Left lobe of liver (tissue), 2 donors: ENCODE measurements at places on chromosomes 2 and 18. TPM values are rescaled to one million over a fixed set of nuclear protein-coding genes. Genes with fewer than 3 reads are reported as not detected.

Gene DSG3
- total RNA-seq = not detected

Gene STPG4
- total RNA-seq = not detected

Gene ITGB1BP1
- total RNA-seq = 28.6 TPM

DNA sequence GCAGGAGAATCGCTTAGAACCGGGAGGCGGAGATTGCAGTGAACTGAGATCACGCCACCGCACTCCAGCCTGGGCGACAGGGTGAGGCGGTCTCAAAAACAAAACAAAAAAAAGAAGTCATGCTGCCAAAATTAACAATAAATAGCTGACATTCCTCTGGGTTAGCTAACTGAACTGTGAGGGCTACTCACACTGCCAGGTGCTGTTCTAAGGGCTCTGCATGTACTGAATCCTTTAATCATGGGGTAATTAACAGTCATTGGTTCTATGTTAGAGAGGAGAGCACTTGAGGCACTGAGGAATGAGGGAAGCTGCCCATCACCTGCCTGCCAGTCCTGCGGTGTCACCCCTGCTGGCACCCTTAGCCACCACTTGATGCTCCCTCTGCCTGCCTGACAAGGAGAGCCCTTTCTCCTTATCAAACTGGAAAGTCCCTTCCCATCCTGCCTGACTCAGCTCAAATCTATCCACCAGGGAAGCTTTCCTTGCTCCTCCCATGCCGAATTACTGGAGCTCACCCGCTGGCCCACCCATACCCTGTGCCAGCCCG, 73.0 kb upstream of the RIOK3 start:
- no peak for DNase-seq

GRCh38 chr2:189629531-189630453, 31.5 kb upstream of the ASNSD1 start:
- DNase-seq = no peak

DNA sequence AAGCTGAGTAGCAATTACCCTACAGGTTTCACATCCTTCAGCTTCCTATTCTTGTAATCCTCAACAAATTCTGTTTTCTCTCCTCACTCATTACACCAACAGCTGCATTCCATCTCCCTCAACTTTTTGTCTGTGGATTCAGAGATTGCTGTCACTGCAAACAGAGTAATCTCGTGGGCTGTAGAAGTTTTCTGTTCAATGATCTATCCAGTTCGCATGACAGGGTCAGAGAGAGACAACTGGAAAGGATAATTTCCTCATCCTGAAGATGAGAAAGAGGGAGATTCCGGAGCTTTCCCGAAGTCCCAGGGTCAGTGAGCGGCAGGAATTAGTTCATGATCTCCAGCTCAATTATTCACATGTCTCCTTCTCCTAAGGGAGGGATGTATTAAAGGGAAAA, 75.7 kb downstream of the MYO5B start:
- no peak for DNase-seq

GRCh38 chr2:186717320-186718007, 23.6 kb downstream of the FAM171B start:
- no peak for DNase-seq

- DNase-seq = no peak
Observed at GRCh38 chr2:171086352-171087290, 74.1 kb downstream of the TLK1 start.

GRCh38 chr2:23563673-23564614, 179.0 kb downstream of the KLHL29 start:
- DNase-seq = no peak

DNA sequence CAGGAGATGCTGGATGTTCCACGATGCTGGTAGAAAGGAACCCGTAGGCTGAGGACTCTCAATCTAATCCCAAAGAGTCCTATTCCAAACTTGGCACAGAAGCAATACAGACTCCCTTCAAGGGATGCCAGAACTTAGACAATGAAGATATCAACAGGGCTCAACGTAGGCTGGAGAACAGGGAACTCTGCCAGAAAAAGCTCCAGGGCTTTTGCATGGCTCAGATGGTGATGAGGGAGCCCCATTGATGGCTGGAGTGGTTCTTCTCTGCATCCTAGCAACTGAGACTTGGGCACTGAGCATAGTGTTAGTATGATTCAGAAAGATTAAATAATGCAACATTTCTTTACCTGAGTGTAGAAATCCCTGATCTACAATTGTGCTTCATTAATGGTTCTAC, 117.2 kb upstream of the NCK2 start:
- no peak for DNase-seq

DNA sequence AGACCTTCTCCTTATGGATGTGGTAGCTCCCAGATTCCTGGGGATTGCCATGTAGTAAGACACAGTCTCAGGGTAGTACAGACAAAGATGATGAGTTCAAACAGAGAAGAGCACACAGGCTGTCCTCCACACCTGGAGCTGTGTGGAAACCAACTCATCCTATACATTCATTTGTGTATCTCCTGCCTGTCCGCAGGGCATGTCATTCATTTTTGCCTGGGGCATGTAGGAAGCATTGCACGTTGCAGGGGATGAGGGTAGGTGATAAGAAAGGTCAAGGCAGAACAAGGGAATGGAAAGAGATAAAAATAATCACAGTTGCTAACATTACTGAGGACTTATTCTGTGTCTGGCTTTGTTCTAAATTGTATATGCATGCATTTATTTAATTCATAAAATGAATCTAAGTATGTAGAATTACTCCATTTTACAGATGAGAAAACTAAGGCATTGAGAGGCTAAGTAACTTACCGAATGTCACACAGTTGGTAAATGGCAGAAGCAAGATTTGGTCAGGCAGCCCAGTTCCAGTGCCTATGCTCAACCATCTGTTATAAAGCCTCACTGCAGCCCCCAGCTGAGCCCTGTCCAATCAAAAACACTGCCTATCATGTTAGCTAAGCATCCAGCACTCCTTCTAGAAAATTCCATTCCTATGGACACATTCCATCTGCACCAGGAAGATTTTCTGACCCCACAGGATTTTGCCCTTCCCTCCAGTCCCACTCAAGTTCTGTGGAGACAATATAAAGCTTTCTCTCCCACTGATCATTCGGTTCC, 81.0 kb downstream of the SUMO1 start:
- no peak for DNase-seq

- no peak for DNase-seq
Observed at GRCh38 chr2:173090276-173090877, 14.7 kb downstream of the MAP3K20 start.

GRCh38 chr2:150165988-150166312, 321.5 kb downstream of the RND3 start:
- no peak for DNase-seq

DNA sequence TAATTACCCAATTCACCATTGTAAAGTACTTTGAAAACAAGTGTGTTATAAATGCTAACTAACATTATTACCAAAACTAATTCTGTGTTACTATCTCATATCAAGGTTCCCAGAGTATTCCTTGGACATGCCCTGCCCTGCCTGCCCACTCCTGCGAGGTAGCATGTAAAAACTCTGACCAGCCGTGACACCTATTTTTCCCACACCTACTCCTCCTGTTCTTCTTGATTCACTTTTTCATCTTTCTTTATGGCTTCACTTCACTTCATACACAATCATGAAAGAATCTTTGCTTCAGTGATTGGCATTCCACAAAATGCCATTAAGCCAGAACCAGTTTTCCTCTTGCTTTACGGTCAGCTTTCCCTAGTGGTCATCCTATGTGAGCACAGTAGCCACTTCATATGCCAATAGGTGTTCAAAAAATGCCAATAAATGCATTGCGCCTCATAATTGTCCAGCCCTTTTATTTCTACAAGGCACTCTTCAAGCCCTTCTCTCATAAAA, 42.6 kb upstream of the SETBP1 start:
- DNase-seq = no peak

- no peak for DNase-seq
Observed at GRCh38 chr18:36381075-36381474, 83.6 kb downstream of the FHOD3 start.

GRCh38 chr2:120150040-120150482, 73.1 kb downstream of the TMEM185B start:
- no peak for DNase-seq
